Lower leg skin (tissue), 4 donors: ENCODE measurements at places on chromosomes 1 and 21.

- DNase-seq: no peak
Measured at GRCh38 chr1:247475793-247476192, 17.9 kb upstream of the OR2B11 start.

GRCh38 chr1:155309423-155310021, 856 bp downstream of the FDPS start:
- no peak for DNase-seq

GRCh38 chr1:206429421-206429820, 40.9 kb upstream of the IKBKE start:
- DNase-seq: no peak

- no peak for DNase-seq
Measured at GRCh38 chr21:33734818-33735217, 92.5 kb downstream of the ITSN1 start.

DNA sequence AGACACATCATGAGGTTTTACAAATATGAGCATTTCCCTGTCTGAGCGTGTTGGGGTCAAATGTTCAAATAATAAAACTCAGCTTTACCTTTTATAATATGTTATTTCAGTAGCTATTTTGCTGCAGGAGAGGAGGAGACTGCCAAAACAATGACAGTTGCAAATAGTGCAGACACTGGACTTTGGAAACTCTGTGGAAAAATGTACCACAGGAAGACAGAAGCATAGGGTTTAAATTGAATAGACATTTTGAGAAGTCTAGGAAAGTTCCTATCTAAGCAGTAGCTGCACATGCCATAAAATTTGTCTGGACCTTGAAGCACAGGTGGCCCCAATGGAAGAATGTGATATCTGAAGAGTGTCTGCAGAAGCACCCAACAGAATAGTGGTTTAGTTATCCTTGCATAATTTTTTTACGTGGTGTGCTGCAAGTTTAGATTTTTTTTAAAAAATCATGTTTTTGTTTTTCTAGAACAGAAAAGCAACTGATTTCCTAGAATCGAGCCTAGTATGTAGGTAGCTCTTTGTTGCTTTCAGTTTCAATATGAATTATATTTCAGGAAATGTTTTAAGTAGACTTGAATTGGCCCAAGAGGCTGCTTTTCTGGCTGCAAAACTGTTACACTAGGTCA, 14.0 kb upstream of the GBP5 start:
- no peak for DNase-seq

DNA sequence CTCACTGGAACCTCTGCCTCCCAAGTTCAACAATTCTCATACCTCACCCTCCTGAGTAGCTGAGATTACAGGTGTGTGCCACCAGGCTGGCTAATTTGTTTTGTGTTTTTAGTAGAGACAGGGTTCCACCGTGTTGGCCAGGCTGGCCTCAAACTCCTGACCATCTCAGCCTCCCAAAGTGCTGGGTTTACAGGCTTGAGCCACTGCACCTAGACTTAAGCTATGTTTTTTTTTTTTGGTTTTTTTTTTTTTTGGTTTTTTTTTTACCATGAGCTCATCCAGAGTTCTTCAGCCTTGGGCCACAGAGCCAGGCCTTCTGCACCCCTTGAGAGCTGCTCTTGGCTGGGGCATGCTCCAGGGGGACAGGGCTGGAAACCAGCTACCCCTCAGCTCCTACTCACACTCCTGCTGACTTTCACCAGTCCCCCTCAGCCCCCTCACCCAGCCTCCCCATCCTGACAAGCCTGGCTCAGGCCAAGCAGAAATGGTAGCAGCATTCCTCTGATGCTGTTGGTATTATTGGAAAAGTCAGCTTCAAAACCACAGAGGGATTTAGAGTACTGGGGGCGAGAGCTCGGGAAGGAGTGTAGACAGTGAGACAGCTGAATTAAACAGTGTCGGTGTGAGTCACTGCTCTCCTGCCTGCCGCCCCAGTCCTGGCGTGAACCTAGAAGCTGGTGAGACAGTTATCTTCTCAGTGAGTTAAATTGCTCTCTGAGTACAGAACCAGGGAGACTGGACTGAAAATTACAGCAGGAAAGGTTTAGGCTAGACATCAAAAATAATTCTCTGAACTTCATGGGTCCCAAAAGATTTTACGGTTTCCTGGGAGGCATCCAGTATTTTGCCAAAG, 63.7 kb downstream of the NAV1 start:
- no peak for DNase-seq

DNA sequence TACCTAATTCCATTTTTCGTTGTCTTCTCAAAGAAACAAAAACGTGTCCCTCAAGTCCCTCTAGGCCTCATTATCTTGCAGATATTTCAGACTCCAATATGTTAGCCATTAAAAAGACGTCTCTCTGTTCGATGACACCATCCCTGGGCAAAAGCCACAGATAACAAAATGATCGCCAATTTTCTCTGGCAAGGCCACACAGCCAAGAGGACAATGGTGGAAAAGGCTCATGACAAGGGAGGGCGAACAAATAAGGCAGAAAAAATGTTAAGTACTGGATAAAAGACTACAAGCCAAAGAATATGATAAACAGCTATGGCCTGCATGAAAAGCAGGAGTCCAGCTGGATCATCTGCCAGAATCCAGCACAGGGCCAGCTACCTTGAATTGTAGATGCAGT, 82.9 kb downstream of the TBX15 start:
- DNase-seq: no peak

GRCh38 chr1:34929497-34929852, at the start of gene DLGAP3:
Gene DLGAP3 (minus strand): TSS chr1:34929650. CDS start chr1:34905383, 24,267 bp downstream.
- no peak for DNase-seq

GRCh38 chr1:230705289-230706019, 8.5 kb downstream of the AGT start:
- no peak for DNase-seq

DNA sequence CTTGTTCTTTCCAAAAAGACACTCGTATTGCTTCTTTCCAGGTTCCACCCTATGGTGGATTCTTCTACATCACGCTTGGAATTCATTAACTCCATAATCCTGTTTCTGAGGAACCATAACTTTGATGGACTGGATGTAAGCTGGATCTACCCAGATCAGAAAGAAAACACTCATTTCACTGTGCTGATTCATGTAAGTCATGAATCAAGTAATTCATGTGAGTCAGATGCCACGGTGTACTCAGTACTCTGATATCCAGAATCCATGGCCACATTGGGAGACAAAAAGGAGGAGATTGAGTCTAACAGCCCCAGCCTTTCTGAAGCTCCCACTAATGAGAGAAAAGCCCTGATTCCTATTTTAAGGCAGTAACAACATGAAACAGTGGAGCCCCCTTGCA, 7.4 kb downstream of the CHI3L2 start:
- no peak for DNase-seq

DNA sequence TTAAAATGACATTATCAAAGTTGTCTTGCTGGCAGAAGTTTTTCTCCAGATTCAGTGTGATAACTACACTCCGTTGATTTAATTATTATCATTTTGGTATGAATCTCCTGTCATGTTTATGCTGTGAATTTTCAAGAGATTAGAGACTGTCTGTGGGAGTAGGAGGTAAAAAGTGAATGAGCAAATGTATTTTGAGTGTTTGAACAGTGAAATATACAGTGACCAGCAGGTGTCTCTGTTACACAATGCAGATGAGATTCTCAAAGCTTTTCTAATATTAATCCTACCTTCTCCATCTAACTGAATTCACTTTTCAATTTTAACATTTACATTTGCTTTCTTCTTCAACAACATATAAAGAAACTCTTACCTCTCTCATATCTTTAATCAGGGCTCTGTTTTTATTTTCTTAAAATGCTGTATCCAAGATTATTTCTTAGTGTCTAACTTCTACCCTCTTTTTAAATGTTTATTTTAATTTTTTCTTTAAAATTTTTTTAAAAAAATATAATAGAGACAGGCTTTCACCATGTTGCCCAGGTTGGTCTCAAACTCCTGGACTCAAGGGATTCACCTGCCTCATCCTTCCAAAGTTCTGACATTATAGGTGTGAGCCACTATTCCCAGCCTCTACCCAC, 20.9 kb upstream of the HSPA13 start:
- no peak for DNase-seq

GRCh38 chr21:45872471-45872870, 109.1 kb upstream of the COL6A1 start:
- no peak for DNase-seq

- DNase-seq: no peak
Measured at GRCh38 chr1:226223157-226223785, at the start of gene MIXL1. Gene MIXL1 (plus strand): TSS chr1:226223664. CDS start chr1:226223682, 18 bp downstream.

DNA sequence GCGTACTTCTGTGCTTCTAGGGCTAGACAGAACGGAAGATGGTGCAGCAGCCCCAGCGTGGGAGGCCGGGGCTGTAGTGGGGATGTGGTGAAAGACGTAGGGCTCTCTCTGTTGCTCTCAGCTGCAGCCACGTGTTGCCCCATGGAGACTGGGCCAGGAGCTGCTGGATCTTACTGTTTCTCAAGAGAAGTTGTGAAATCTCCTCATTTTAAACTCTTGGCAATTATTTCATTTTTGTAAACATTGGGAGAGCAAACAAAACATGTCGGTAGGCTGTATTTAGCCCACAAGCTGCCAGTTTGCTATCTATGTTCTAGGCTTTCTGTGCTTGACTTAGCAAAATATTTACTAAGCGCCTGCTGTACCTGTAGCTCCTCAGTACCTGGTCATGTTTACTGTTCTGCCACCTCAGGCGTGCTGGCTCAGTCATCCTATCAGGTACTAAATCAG, 15.9 kb upstream of the ELOA start:
- DNase-seq: peak; percentile 91

- no peak for DNase-seq
Measured at GRCh38 chr21:40056031-40056430, 188.8 kb downstream of the PCP4 start.
